Kidney (tissue), 22 donors: ENCODE measurements at places on chromosomes 1 and 21. TPM values are rescaled to one million over a fixed set of nuclear protein-coding genes. Genes with fewer than 3 reads are reported as not detected.

DNA sequence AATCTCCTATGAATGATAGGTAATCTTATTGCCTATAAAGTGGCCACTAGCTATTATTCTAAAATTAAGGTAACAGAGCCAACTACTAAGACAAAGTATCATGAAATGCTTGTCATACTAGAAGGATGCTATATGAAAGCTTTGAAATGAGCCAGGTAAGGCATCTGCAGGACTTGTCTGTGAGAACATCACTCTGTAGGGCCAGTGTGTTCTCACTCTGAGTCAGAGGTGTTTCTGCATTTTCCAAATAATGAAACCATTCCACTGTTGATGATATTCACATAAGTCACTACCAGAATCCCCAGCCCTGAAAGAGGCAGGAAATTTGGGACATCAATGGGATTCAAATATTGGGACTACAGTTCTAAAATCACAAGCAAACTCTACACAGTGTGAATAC lies 25.8 kb upstream of the GBP5 start:
- no peaks in the 10 kb centered on the region for H3K27me3 ChIP-seq
- H3K4me3 ChIP-seq: no peak overlapping the region
- H3K4me1 ChIP-seq: no peaks in the 10 kb centered on the region
- H3K27ac ChIP-seq: no peak overlapping the region

DNA sequence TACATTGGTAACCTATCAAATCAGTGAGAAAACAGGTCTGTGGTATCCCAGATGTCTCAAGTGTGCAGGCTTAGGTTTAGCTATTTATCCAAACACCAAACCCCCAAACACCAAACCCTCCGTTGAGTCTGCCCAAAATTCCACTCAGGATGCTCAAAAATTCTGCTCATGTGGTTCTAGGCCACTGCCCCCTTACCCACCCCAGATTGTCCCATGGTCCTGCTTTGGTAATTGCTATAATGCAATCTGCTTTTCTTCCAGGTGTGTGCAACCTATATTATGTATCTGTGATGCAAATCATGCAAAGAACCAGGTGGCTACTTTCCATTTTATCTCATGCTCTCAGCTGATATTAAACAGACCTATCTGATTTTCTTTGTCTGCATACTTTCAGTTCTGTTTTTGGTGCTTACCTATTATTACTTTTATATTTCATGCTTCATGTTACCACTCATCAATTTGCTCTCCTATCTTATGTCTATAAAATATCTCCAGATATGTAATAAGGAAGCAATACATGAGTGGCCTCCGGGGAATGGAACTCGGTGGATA lies 123.7 kb downstream of the TOMM20 start:
- H3K27me3 ChIP-seq: no peaks in the 10 kb centered on the region
- H3K4me1 ChIP-seq: no peaks in the 10 kb centered on the region
- no peak overlapping the region for H3K4me3 ChIP-seq
- H3K36me3 ChIP-seq: no peaks in the 10 kb centered on the region
- no peak overlapping the region for H3K27ac ChIP-seq
- DNase-seq: no peak

DNA sequence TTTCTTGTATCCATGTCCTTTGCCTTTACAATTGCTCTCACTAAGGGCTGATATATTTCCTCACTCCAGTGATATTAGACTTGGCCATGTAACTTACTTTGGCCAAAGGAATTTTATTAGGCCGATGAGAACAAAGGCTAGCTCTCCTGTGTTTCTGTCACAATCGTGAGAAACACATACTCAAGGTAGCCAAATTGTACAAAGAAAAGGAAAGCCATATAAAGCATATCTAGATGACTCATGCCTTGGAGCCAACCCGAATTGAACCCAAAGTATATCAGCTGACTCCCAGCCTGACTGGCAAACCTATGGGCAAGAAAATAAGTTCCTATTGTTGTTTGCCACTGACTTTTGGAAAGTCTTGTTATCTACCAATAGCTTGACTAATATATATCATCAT lies 371.7 kb upstream of the LRRC7 start:
- no peak overlapping the region for H3K27ac ChIP-seq
- H3K4me3 ChIP-seq: no peak overlapping the region
- H3K36me3 ChIP-seq: no peaks in the 10 kb centered on the region
- no peaks in the 10 kb centered on the region for H3K27me3 ChIP-seq
- DNase-seq: no peak

DNA sequence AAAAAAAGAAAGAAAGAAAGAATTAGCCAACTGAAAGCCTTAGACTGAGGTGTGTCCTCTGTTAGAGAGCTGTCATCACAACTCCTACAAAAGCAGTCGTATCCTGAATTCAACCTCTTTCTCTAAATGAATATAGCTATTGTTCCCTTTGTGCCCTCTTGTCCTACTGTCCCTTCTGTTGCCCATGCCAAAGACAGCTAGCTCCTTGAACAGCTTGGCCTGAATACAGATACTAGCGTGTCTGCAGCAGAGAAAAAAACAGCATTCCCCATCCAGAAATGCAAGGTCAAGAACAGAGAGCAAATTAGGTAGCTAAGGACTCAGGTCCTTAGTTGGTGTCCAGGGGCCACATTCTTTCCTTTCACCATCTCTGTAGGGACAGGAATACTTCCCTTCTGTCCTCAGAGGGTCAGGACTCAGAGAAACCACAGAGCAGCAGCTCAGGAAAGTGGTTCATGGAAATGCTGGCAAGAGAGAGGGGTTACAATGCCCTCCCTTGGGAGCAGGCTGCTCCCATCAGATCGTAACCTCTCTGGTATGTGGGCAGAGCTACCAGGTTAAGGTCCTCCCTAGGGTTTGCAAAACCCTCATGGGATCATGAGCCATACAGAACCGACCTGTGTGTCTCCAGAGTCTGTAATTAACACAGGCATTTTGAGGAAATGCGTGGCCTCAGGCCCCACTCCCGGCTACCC lies 1.8 kb upstream of the ZBTB48 start:
- no peak for DNase-seq
- H3K4me3 ChIP-seq: no peak overlapping the region
- H3K36me3 ChIP-seq: no peaks in the 10 kb centered on the region
- no peak overlapping the region for H3K27ac ChIP-seq

- H3K4me1 ChIP-seq: no peaks in the 10 kb centered on the region
- H3K27me3 ChIP-seq: no peaks in the 10 kb centered on the region
- no peak overlapping the region for H3K27ac ChIP-seq
- H3K4me3 ChIP-seq: no peak overlapping the region
- H3K36me3 ChIP-seq: no peaks in the 10 kb centered on the region
- DNase-seq: peak; percentile 80
Observed at GRCh38 chr1:89953131-89953626, 41.7 kb upstream of the ZNF326 start.

- H3K4me3 ChIP-seq: no peak overlapping the region
- no peaks in the 10 kb centered on the region for H3K36me3 ChIP-seq
- no peak overlapping the region for H3K27ac ChIP-seq
- no peaks in the 10 kb centered on the region for H3K27me3 ChIP-seq
Observed at GRCh38 chr1:211822677-211823407, 7.7 kb downstream of the LPGAT1 start.

GRCh38 chr1:55428231-55428630 lies 213.1 kb upstream of the USP24 start:
- no peaks in the 10 kb centered on the region for H3K36me3 ChIP-seq
- DNase-seq: no peak
- H3K4me1 ChIP-seq: no peaks in the 10 kb centered on the region

DNA sequence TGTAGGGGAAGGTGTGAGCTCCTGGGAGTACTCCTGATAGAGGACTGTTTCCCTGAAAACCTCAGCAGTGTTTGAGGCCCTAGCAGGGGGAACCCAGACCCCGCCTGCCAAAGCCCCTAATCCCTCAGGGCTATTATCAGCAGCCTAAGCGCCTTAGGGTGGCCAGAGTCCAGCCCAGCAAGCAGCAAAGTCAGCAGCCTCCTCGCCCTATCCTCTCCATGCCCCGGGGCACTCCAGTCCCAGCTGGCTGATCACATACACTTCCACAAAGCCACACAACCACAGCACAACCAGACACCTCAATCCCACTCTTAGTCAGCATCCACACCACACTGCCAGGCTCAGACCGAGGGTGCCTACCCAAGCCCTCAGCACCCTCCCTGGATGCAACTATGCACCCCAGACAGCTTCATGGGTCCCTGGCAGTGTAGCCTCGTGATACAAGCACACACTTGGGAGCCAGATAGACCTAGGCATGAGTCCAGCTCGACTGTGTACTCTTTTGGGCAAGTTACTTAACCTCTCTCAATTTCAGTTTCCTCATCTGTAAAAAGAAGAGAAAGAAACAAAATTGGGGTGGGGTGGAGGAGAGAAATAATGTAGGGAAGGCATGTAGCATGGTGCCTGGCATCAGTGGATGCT lies 7.1 kb downstream of the IGSF9 start:
- H3K27me3 ChIP-seq: no peaks in the 10 kb centered on the region
- H3K36me3 ChIP-seq: no peaks in the 10 kb centered on the region
- no peak overlapping the region for H3K4me3 ChIP-seq
- DNase-seq: no peak

DNA sequence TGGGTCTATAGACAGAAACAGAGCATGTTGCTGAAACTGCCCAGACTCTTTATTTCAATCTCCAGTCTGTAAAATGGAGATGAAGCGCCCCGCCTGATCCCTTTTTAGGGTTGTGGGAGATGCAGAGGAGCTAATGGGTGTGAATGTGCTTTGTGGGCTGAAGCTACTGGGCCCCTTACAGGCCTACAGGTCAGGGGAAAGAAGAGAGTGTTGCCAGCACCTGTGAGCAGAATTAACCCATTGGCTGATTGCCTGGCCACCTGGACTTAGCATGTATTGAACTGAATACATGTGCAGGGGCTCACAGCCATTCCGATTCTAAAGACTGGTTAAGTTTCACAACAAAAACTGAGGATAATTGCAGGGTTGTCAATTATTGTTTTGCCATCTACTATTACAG lies 13.9 kb upstream of the ATF3 start:
- DNase-seq: no peak
- no peaks in the 10 kb centered on the region for H3K4me1 ChIP-seq
- no peaks in the 10 kb centered on the region for H3K27me3 ChIP-seq
- no peak overlapping the region for H3K4me3 ChIP-seq

ANKRD35 gene
- total RNA-seq: 1.2 TPM

IVL gene
- total RNA-seq: not detected

TMEM52 gene
- total RNA-seq: 0.50 TPM

CELA3B gene
- total RNA-seq: not detected

RFX5 gene
- 46.6 TPM for total RNA-seq

FBXO44 gene
- 22.5 TPM for total RNA-seq

JTB gene
- 97.0 TPM for total RNA-seq
